GM23248 (cell line): ENCODE measurements at places on chromosomes 1 and 21. TPM values are rescaled to one million over a fixed set of nuclear protein-coding genes. Genes with fewer than 3 reads are reported as not detected.
A peak's percentile ranks its signal among the peaks of the same experiment; 100 is the strongest.

DNA sequence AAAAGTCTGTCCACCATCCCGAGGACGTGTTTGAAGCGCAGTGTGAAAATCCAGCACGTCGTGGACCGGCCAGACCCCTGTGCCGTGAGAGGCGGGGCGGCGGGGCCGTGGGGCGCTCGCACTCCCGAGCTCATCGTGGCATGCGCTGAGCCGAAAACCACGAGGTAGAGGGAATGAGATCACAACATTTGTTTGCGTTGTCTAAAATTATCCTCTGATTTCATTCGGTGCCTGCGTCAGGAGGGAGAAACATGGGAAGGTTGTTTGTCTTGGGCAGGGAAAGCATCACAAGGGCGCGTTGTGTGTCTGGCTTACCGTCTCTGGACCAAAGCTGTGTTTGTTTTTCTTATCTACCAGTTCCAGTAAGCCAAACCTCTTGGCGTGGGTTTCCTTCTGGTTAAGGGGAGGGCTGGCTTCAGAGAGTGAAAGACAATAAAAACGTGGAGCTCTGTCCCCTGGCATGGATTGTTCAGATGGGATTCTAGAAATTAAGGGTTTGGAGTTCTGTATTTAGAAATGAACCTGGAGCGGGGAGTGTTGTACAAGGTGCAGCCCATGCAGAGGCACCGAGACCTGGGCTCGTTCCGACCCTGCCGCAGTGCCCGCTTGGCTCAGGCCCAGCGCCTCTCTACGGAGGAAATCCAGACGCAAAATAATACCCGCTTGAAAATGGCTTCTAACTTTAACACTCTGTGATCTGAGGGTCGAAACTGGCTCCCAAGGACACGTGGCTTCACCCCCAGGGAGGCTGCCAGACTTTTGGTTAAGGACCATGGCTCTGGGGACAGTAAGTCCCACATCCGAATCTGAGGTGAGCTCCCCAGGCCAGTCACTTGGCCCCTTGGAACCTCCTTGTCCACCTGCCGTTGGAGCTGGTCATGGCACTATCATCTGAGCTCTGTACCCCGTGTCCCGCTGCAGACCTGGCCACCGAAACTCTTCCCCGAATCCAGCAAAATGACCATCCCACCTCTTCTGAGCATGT is 68.7 kb upstream of the FAM3B start:
- DNase-seq: no peak
- H3K36me3 ChIP-seq: peaks cover 6% of the 10 kb centered on the region; the same call in 1 of the 2 replicates
- peaks cover 28% of the 10 kb centered on the region for H3K4me1 ChIP-seq
- no peaks in the 10 kb centered on the region for H3K27me3 ChIP-seq

DNA sequence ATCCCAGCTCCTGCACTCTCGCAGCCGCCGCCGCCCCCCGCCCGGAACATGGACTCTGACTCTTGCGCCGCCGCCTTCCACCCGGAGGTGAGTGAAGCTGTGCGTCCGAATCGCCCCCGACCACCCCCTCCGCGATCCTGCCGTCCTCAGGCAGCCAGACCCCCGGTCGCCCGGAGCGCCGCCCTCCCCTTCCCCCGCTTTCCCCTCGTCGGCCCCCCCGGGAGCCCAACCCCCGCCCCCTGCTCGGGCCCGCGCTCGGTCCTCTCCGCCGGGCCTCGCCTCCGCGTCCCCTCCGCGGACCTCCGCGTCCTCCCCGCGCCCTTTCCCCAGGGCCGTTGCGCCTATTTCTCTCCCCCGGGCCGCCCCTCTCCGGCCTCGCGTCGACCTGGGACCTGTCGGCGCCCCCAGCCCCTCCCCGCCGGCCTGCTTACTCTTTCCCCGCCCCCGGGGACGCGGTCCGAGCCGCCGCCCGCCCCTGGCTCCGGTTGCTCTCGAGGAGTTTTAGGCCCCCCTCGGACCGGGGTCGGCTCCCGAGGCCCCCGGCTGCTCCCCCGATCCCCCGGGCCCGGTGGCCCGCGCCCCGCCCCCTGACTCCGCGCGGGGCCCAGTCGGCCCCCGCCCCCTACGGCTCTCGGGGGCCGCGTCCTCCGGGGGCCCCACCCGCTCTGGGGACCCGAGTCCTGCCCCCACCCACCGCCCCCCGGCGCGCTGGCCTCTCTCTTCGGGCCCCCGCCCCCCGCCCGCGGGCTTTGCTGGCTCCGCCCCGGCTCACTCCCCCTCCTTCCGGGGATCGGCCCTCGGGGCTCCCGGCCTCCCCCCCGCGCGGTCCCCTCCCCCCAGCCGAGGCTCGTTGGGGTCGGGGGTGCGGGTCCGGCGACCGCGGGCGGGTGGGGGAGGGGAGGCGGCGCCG is 743 bp downstream of the PHF13 start:
- H3K4me1 ChIP-seq: peaks cover 13% of the 10 kb centered on the region; the same call in 1 of the 2 replicates
- no peaks in the 10 kb centered on the region for H3K36me3 ChIP-seq
- H3K4me3 ChIP-seq: peak overlapping the region; percentile 87
- peak; percentile 61 for DNase-seq
- H3K27me3 ChIP-seq: no peaks in the 10 kb centered on the region
- H3K27ac ChIP-seq: peak overlapping the region; percentile 44

DNA sequence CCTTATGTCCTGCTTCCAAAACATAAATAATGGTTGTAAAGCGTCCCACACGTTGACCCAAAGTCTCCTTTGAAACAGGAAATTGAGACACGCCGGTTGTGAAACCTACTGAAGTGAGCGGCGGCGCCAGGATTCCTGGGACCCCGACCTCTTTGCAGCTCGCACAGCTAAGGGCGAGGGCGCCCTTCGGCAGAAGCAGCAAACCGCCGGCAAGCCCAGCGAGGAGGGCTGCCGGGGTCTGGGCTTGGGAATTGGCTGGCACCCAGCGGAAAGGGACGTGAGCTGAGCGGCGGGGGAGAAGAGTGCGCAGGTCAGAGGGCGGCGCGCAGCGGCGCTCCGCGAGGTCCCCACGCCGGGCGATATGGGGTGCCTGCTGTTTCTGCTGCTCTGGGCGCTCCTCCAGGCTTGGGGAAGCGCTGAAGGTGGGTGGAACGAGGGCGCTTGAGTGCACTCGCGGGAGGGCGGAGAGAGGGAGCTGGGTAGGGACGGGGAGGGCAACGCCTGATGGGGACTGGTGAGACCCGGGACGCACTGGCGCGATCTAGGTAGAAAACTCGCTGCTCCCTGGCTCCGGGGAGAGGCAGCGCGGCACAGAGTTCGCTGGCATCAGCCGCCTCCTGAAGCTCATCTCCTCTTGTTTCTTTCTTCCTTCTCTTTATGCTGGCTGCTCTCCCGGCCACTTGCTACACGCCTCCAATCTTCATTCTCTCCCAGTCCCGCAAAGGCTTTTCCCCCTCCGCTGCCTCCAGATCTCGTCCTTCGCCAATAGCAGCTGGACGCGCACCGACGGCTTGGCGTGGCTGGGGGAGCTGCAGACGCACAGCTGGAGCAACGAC is at the start of gene CD1D:
Gene CD1D, plus strand, starts transcription at position 155 of the 836 bp plus-strand sequence. Its CDS starts 207 bp downstream, at position 362.
- no peak within 1 kb of the TSS for H3K27ac ChIP-seq
- H3K27me3 ChIP-seq: peaks cover 66% of the 10 kb centered on the region
- no peaks in the 10 kb centered on the region for H3K4me1 ChIP-seq
- H3K36me3 ChIP-seq: no peaks in the 10 kb centered on the region
- H3K4me3 ChIP-seq: peak within 1 kb of the TSS; percentile 69

- DNase-seq: no peak
- H3K4me3 ChIP-seq: no peak overlapping the region
- peaks cover 20% of the 10 kb centered on the region for H3K4me1 ChIP-seq
- no peaks in the 10 kb centered on the region; the same call in 1 of the 2 replicates for H3K36me3 ChIP-seq
- no peak overlapping the region for H3K27ac ChIP-seq
Measured at GRCh38 chr21:26077521-26077920, 93.0 kb downstream of the APP start.

DNA sequence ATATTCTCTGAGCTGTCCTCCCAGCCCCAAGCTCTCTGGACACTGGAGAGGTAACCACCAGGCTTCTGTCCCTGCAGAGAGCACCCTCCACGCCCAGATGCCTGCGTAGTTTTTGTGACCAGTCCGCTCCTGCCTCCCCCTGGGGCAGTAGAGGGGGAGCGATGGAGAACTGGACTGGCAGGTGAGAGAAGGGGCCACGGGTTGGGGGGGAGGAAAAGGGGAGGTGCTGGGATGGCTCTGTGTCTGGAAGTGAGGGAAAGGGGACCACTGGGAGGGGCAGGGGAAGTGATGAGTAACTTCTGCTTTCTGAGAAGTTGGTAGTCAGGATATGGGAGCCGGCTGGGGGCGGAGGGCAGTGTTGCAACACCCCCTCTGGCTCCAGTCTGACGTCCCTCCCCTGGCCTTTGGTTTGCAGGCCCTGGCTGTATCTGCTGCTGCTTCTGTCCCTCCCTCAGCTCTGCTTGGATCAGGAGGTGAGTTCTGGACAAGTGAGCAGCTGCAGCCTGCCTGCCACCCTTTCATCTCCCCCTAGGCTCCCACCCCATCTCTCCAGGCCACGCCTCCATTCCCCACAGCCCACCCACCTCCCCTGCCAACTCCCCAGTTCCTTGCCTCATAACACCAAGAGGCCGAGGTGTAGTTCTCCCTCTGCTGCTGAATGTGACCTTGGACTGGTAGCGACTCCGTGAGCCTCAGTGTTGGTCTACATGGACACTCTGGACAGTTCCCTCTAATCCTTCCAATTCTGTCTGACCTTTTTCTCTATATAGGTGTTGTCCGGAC is 3.1 kb downstream of the ADAMTSL4 start:
- H3K27ac ChIP-seq: peak overlapping the region; percentile 86
- peak overlapping the region; percentile 16; the same call in 1 of the 2 replicates for H3K4me3 ChIP-seq
- H3K4me1 ChIP-seq: peaks cover 29% of the 10 kb centered on the region

DNA sequence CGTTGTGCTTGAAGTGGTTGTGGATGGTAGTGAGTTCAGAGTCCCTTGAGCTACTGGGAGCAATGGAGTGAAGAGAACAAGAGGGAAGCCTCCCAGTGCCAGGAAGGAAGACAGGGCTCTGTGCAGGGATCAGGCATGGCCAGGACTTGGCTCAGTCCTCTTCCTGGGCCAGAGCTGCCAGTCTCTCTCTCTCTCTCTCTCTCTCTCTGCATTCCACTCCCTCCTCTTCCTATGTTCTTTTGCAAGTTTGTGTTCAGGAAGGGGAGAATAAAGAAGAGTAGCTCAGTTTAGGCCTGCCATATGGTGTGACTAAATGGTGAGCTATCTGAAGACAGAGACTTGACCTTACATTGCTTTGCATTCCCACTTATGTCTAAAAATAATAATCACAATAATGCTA is 20.5 kb upstream of the RPTN start:
- H3K27ac ChIP-seq: no peak overlapping the region
- DNase-seq: peak; percentile 42
- H3K4me3 ChIP-seq: no peak overlapping the region
- 0 out of 2 replicates have a peak, but pooled peaks cover 18% of the 10 kb centered on the region for H3K27me3 ChIP-seq
- peaks cover 33% of the 10 kb centered on the region for H3K4me1 ChIP-seq

DNA sequence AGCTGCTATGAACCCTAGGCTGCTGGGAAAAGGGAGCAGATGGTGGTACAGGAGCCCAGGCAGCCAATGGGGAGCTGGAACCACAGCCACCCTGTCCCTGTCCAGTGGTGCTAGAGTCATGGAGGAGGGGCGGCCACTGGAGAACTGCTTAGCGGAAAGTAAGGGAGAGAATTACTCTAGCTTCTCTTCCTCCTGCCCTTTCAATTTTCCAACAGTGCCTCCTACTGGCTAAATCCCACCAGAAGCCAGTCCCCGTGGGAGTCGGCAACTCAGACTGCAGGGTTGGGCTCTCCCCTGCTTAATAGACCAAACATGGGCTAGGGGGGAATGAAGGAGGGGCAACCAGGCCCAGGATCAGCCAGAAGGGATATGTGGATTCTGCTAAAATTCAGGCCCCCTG is 154.5 kb downstream of the ACTL8 start:
- no peaks in the 10 kb centered on the region for H3K4me1 ChIP-seq
- no peak overlapping the region for H3K4me3 ChIP-seq
- H3K36me3 ChIP-seq: no peaks in the 10 kb centered on the region
- peak; percentile 46 for DNase-seq
- peaks cover 23% of the 10 kb centered on the region for H3K27me3 ChIP-seq
- H3K27ac ChIP-seq: no peak overlapping the region

GRCh38 chr1:16968372-16968771 is 12.0 kb downstream of the MFAP2 start:
- no peaks in the 10 kb centered on the region for H3K4me1 ChIP-seq
- no peak for DNase-seq
- no peaks in the 10 kb centered on the region; the same call in 1 of the 2 replicates for H3K36me3 ChIP-seq
- no peak overlapping the region for H3K4me3 ChIP-seq

- H3K4me3 ChIP-seq: no peak overlapping the region
- no peaks in the 10 kb centered on the region for H3K27me3 ChIP-seq
- DNase-seq: no peak
- no peak overlapping the region for H3K27ac ChIP-seq
- no peaks in the 10 kb centered on the region for H3K36me3 ChIP-seq
Measured at GRCh38 chr1:92424381-92424780, 62.3 kb downstream of the GFI1 start.

GRCh38 chr1:43144237-43144636 is 27.9 kb downstream of the EBNA1BP2 start:
- H3K27me3 ChIP-seq: 0 out of 2 replicates have a peak, but pooled peaks cover 23% of the 10 kb centered on the region
- no peaks in the 10 kb centered on the region for H3K36me3 ChIP-seq
- no peak overlapping the region for H3K27ac ChIP-seq
- peak; percentile 64 for DNase-seq
- H3K4me1 ChIP-seq: no peaks in the 10 kb centered on the region

DNA sequence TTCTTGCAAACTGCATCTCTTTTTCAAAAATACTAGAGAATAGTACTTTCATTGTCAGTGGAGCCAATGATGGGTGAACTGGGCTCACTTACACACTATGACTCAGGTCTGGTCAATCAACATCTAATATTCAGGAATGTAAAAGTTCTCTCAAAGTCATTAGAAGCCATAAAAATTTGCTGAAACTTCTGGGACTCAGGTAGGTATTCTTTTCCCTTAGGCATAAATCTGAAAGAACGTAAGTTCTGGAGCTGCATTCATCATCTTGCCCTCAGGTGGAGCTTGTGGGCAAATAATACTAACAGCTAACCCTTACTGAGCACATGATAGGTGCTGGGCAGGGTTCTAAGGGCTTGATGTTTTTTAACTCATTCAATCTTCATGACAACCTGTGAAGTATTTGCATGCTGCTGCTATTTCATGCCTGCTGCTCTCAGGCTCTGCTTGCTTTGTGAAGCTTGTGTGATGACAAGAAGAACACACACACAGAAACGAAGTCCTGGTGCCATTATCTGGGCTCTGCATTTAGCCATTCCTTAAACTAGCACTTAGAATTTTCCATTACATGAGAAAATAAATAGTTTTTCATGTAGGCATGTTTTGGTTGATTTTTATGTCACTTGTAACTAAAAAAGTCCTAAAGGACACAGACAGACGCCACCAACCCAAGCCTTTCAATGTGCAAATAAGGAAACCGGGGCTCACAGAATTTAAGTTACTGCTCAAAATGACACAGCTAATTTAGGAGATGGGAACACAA is 394.2 kb upstream of the LYPLAL1 start:
- H3K27ac ChIP-seq: no peak overlapping the region
- no peaks in the 10 kb centered on the region for H3K36me3 ChIP-seq
- H3K27me3 ChIP-seq: no peaks in the 10 kb centered on the region
- no peaks in the 10 kb centered on the region for H3K4me1 ChIP-seq

- H3K27ac ChIP-seq: no peak overlapping the region
- H3K4me3 ChIP-seq: no peak overlapping the region
- H3K36me3 ChIP-seq: no peaks in the 10 kb centered on the region
- H3K4me1 ChIP-seq: no peaks in the 10 kb centered on the region
- H3K27me3 ChIP-seq: no peaks in the 10 kb centered on the region
Measured at GRCh38 chr1:5598824-5599395, 393.3 kb downstream of the NPHP4 start.

UQCRHL gene
- total RNA-seq: 0.32 and 0.51 TPM in 2 replicates

PADI2 gene
- total RNA-seq: 0.13 and 0.22 TPM in 2 replicates

DCDC2B gene
- not detected in 2 replicates for total RNA-seq

NLRP3 gene
- 0.76 and 2.3 TPM in 2 replicates for total RNA-seq

ACTA1 gene
- 0.22 TPM in 1 of 2 replicates, not detected in the other for total RNA-seq
